ENCODE measurements at places on chromosomes 11 and 22.
A peak's percentile ranks its signal among the peaks of the same experiment; 100 is the strongest.

DNA sequence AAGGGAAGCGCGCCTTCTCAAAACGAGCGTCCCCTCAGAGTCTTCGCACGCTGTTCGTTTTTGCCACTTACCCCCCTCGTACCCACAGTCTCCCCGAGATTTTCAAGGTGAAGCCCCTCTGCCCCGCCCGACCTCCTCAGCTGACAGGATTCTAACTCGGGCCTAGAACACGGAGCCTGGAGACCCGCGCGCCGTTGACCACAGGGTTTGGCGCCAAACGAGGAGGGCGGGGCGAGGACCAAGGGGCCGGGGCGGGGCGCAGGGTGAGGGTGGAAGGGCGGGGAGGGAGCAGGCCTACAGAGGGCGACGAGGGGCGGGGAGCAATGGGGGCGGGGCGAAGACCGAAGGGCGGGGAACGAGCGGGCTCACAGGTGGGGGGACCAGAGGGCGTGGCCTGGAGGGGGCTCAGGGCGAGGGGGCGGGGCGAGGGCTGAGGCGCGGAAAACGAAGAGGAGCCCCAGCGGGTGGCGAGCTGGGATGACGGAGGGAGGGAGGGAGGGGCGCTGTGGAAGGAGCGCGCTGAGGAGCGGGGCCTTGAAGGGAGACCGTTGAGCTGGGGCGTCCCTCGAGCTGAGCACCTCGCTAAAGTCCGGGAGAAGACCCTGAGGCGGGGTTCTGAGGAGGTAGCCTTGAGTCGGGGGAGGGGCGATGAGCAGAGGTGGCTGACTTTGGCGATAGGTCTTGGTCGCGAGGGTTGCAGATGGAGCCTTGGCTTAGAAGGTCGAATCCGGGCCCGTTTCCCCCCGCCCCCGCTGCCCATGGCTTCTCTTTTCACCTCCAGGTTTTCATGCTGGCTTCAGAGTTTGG, at the start of gene DMC1:
Gene DMC1 (minus strand): TSS at position 212 of the 807 bp plus-strand sequence. CDS start 1,927 bp downstream, outside the sequence.
- peak; percentile 94 for DNase-seq

- no peak for DNase-seq
Observed at GRCh38 chr11:41134971-41135370, 324.5 kb downstream of the LRRC4C start.

DNA sequence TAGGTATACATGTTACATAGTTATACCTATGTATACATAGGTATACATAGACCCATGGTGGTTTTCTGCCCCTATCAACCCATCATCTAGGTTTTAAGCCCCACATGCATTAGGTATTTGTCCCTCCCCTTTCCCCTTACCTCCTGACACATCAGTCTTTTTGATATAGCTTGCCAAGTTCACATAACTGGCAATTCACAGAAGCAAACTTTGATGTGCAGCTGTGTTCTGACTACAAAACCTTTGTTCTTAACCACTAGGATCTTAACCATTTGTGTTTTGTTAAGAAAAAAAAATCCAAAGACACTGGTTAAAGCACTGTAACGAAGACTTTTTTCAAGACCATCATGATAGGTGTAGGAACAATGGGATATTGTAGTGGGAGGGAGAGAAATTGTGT, 42.9 kb upstream of the SLC5A1 start:
- DNase-seq = no peak

GRCh38 chr22:17381192-17381913, 12.1 kb downstream of the CECR2 start:
- DNase-seq = no peak

DNA sequence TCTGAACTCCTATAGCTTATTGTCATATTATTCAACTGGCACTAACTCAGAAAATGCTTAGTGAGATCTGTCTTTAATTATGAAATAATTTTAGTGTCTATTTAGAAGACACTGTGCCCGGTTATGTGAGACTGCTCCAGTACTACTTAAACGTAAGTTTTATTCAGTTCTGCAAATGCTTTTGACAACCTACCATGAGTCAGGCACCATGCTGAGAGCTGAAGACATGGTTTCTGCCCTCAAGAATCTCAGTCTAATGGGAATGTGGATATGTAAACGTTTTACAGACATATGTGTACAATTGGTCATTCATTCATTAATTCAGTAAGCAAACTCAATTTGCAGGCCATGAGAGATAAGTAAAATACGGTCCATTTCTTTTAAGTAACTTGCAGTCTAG, 40.0 kb downstream of the DCUN1D5 start:
- DNase-seq = no peak

Measured in activated T-helper 1 cell treated with Interleukin-2 at 50 U/mL for 16 hours (primary cell).